ENCODE measurements at places on chromosomes 5 and 9.

GRCh38 chr5:133123297-133123696 is 71.5 kb downstream of the HSPA4 start:
- DNase-seq = no peak

DNA sequence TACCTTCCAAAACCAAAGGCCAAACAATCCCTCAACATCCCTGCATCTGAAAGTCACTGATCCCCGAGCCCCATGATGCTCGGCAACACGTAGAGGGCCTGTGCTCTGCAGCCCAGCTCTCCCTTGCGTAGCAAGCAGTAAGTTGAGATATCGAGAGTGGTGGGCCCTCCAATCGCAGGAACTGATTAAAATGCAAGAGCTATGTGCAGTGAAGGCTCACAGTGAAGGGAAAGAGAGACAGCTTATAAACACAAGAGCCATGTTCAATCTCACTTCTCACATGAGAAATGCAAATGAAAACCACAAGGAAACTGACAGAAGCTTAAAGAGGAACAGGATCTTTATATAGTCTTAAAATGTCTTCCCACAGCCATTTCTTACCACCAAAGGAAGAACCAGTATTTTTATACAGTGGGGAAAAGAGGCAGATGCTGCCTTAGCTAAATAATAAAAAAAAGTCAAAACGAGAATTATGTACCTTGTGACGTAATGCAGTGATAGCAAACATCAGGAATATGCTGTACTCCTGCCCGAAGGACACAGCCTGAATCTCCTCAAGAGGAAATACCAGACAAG is 24.6 kb downstream of the TTF1 start:
- DNase-seq = no peak

- DNase-seq = no peak
These were observed 5.3 kb downstream of the RALGDS start for GRCh38 chr9:133115604-133116345.

GRCh38 chr9:91856419-91856818 is 93.6 kb downstream of the ROR2 start:
- no peak for DNase-seq

DNA sequence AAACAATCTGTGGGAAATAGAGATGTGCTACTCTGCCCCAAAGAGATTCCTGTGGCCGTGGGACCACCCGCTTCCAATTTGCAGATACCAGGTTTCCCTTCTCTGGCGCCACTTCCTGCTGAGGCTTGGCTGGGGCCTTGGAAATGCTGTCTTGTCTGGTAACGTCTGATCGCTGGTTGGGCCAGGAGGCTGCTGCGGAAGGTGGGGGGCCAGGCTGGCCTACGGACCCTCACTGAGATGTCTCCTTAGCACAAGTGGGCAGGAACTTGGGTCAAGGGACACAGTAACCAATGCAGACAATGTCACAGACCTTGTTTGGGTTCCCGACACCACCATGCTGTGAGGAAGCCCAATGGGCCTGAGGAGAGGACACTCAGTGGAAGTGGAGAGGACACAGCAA is 31.7 kb upstream of the IRX4 start:
- DNase-seq = no peak

DNA sequence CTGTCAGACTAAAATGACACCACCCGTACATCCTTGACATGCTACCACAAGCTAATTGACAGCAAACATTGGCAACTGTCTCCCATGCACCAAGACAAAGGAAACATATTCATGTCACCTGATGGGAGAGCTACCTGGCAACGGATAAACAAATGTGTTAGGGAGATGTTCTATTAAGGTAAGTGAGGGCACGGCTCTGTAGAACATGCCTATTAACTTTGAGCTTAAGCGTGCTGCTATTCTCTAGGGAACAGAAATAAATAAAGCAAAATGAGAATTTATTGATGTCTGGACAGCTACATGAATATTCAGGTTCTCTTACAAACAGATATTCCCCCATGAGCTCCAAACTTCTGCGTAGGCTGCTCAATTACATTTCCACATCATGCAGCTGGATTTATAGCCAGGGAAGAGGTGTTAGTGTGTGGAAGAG is 361.4 kb upstream of the RFX3 start:
- DNase-seq = no peak

DNA sequence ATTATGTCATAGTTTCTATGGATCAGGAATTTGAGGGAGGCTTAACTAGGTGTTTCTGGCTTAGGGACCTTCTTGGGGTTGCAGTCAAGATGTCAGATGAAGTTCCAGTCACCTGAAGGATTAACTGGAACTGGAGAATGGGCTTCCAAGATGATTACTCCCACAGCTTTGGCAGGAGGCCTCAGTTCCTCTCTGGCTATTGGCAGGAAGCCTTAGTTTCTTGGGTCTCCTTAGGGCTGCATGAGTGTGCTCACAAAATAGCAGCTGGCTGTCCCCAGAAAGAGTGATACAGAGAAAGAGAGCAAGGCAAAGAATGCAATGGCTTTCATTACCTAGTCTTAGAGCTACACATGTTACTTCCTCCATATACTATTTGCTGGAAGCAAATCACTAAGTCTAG is 138.1 kb upstream of the TLE4 start:
- DNase-seq = no peak

DNA sequence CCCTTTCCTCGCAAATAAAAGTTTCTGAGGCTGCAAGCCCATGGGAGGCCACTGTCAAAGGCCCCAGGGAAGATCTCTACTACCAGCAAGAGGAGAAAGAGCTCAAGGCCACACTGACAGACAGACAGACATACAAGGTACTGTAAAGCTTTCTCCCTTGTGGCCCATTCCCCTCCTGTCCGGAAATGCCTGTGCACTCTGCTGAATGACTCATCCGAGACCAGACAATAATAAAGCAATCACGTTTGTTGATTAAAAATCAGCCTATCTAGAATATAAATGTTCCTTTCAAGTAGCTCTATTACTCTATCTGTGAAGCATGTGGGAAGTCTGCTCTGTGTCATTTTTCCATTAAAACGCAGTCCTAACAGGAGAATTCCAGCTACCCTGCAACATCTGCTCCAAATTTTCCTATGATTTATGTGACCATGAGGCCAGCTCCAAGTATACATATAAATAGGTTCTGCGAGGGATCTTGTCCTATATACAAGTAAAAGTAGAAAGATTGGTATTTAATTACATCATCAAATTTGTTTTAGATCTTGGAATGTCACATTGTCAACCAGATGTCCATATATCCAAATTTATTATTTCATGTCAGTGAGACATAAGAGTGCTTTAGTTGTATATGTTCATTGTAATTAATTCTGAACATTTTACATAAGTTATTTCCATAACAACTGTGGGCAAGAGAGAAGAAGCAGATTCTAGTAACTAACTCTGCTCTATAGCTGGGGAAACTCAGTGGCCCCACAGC is 34.7 kb upstream of the TGFBI start:
- no peak for DNase-seq

DNA sequence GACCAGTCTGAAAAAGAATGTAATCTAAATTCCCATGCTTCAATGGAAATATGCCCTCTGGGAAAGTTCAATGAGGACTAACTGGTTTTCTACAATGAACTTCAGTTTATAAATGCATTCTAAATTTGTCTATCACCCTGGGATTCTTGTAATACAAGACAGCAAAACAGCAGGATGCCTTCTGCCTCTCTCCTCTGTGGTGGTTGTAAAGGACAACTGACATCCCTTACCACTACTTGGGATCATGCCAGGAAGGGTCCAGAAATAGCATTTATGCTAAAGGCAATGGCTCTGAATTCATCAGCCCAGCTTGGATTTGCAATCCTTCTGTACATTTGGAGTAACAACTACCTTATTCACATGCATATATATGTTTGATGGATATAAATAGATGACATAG is 97.3 kb upstream of the ADAMTS16 start:
- DNase-seq = no peak

GRCh38 chr5:76180814-76181805 is 97.9 kb downstream of the SV2C start:
- DNase-seq = no peak

DNA sequence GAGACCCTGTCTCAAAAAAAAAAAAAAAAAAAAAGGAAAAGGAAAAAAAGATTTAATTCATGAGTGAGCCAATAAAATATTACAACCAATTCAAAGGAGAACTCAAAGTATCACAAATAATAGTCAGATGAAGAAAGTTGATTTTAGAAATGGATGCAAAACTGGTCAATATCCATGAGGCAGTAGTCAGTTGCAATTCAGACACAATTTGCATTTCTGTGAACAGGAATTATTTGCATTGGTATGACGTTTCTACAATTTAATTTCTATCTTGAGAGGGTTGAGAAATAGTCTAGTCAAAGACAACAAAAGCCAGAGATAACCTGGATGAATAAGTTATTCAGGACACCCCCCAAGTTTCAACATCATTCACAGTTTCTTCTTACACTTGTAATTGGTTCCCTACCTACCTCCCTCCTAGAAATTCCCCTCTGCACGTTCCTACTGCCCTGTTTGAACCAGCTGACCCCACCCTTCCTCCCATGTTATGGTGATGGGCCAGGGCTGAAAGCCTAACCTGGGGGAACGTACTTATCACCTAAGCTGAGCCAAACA is 28.6 kb upstream of the CDKN2AIPNL start:
- DNase-seq = no peak

DNA sequence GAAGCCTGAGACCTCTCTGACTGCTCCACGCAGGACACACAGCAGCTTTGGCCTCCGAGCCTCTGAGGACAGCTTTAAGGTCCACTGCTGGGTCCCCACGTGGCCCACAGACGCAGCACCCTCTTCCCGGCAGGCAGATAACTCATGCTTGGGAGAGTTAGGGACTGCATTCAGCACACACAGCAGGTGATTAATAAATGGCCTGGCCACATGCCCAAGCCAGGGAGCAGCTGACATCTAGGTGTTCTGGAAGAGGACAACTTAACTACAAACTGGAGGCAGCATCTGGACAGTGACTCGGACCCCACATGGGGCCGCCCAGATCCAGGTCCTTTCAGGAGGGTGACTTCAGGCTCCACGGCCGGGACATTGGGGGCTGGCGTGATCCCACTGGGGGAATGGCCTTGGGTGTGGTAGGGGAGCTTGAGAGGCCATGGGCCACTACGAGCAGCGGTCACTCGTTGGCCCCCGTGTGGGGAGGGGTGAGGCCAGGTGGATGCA is 11.3 kb downstream of the NINJ1 start:
- DNase-seq = no peak

GRCh38 chr5:124960266-124960665 is 213.8 kb upstream of the ZNF608 start:
- DNase-seq = no peak

- no peak for DNase-seq
These were observed 491.0 kb upstream of the C9orf72 start for GRCh38 chr9:28064241-28064815.

GRCh38 chr9:73133921-73134407 is 17.7 kb upstream of the ANXA1 start:
- DNase-seq = no peak

Data from GOT3 (cell line).